ENCODE measurements at places on chromosomes 7 and 10.

GRCh38 chr10:99832439-99832838 lies 50.0 kb downstream of the ABCC2 start:
- DNase-seq: no peak

GRCh38 chr10:37947526-37947925 lies 28.9 kb downstream of the ZNF25 start:
- DNase-seq: no peak

DNA sequence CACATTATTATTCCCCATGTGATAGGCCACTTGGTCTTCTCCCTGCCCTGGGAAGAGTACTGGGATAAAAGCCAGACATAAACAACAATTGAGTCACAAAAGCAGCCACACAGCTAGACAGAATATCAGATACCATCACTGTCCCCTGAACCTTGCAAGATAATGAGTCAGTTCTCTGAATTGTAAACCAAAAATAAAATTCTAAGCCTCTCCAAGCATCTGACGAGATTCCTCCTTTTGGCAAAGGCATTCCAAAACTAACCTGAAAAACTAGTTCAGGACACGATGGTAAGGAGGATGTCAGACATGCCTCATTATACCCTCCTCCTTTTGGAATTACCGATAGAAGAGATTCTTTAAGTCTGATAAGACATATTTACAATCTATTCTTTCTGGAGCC lies 450.7 kb downstream of the HTR7 start:
- no peak for DNase-seq

- DNase-seq: no peak
Observed at GRCh38 chr10:35452171-35452570, 115.9 kb downstream of the CCNY start.

DNA sequence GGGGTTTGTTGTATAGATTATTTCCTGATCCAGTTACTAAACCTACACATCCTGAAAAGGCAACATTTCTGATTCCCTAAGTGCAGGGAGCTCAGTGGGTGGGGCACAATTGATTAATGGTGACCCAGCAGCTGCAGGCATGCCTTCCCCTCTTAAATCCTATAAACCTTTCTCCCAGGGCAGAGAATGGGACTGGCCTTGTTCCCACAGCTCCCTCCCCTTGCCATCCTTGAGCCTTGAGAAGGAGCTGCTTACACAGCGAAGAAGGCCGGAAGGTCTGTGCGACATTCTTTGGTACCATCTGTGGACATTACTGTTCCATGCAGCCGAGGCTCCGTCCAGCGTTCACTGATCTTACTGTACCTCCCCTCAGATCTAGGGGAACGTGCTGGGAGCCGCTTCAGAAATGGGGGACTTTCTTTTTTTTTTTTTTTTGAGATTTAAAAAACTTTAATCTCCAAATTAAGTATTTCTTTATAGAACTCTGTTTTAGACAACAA lies 14.3 kb downstream of the KLF6 start:
- DNase-seq: no peak

- DNase-seq: no peak
Observed at GRCh38 chr7:81327468-81328266, 408.8 kb upstream of the SEMA3C start.

DNA sequence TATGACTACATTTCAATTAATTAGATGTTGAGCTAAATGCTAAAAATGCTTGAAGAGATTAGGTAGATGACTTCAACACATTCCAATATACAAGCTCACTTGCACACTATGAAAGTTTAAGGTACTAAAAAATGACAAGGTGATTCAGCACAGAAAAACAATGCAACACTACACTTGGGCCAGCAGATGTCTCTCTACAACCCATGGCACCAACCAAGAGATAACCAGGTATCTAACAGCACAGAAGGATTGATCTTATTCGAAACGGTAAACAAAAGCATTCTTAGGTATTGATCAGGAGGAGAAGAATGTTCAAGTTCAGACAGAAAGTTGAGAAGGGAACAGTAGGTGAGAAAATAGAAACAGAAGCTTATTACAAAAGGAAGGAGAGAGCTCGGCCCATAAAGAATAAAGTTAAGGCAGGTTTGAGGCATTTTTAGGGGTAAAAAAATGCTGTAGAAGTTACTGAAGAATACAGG lies 248.2 kb upstream of the KLF14 start:
- DNase-seq: peak; percentile 38

GRCh38 chr7:117019786-117020590 lies 66.7 kb downstream of the ST7 start:
- DNase-seq: peak; percentile 96

GRCh38 chr10:130741901-130742855 lies 569.3 kb downstream of the TCERG1L start:
- no peak for DNase-seq

- DNase-seq: no peak
Observed at GRCh38 chr10:91587710-91588638, 44.9 kb downstream of the PPP1R3C start.

DNA sequence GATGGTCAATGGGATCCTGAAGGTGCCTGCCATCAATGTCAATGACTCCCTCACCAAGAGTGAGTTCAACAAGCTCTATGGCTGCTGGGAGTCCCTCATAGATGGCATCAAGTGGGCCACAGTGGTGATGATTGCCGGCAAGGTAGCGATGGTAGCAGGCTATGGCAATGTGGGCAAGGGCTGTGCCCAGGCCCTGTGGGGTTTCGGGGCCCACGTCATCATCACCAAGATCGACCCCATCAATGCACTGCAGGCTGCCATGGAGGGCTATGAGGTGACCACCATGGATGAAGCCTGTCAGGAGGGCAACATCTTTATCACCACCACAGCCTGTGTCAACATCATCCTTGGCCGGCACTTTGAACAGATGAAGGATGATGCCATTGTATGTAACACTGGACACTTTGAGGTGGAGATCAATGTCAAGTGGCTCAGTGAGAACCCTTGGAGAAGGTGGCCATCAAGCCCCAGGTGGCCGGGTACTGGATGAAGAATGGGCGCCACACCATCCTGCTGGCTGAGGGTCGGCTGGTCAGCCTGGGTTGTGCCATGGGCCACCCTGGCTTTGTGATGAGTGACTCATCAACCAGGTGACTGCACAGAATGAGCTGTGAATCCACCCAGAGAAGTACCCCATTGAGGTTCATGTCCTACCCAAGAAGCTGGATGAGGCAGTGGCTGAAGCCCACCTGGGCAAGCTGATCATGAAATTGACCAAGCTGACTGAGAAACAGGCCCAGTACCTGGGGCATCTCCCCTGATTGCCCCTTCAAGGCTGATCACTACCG lies 63.0 kb upstream of the ANTXRL start:
- DNase-seq: no peak

GRCh38 chr7:118153551-118154177 lies 30.3 kb upstream of the LSM8 start:
- no peak for DNase-seq

GRCh38 chr7:101913851-101914250 lies 96.4 kb downstream of the CUX1 start:
- no peak for DNase-seq

DNA sequence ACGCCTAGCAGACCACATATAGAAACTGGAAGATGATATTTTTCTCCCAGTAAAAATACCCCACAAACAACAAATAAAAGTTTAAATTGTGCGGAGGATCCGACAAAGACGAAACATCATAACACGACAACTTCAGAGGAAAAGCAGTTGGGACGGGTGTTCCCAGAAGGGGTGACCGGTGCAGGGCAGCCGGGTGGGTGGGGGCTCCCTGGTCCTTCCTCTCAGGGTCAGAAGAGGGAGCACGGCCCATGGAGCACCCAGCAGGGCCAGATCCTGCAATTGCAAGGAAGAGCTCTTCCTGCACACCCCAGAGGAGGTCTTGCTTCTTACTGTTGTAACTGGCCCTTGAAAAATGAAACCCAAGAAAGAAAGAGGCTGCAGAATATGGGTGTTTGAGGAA lies 608.5 kb upstream of the MKI67 start:
- no peak for DNase-seq

- DNase-seq: no peak
Observed at GRCh38 chr10:20473023-20473760, 423.9 kb downstream of the NEBL start.

GRCh38 chr10:127889605-127890195 lies 3.0 kb downstream of the CLRN3 start:
- no peak for DNase-seq

GRCh38 chr7:69817841-69818635 lies 219.8 kb downstream of the AUTS2 start:
- no peak for DNase-seq

GRCh38 chr7:24690251-24690650 lies 67.0 kb downstream of the GSDME start:
- no peak for DNase-seq

DNA sequence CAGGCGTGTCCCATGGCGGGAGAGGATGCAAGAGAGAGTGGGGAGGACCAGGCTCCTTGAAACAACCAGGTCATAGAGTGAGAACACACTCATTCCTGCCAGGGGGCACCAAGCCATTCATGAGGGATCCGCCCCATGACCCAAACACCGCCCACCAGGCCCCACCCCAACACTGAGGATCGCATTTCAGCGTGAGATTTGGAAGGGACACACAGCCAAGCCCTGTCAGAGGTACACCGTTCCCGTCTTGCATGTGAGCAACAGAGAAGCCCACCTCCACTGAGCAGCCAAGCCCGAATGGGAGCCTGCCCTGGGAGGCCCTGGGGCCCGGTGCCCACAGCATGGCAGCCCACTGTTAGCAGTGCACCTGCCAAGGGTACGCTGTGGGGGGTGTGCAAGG lies 7.9 kb upstream of the ARPC1B start:
- DNase-seq: no peak

Measured in DMS79 treated with DMSO at 0.1 percent for 48 hours (cell line).